Osteocyte (in vitro differentiated cells): ENCODE measurements at places on chromosomes 5 and 9. TPM values are rescaled to one million over a fixed set of nuclear protein-coding genes. Genes with fewer than 3 reads are reported as not detected.
A peak's percentile ranks its signal among the peaks of the same experiment; 100 is the strongest.

GRCh38 chr5:79173626-79174025 is 62.0 kb downstream of the BHMT start:
- no peak for DNase-seq

SLCO6A1 gene
- total RNA-seq = 0.65 and 0.78 TPM in 2 replicates

- DNase-seq = no peak
Measured at GRCh38 chr5:75274486-75274885, 37.8 kb upstream of the ANKRD31 start.

DNA sequence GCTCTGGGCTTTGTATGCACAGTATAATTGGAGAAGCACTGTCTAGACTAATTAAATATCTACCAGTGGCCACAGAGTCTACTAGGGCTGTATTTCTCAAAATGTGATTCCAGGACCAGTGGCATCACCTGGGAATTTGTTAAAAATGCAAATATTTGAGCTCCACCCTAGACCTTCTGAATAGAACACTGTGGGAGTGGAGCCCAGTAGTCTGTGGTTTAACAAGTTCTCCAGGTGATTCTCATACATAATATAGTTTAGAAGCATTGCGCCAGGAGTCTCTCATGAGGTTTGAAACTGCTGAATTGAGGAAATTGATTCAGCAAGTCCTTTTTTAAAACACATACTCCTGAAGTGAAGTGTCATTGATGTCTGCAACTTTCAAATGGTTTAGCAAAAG is 74.7 kb downstream of the FCHO2 start:
- DNase-seq = no peak

SPINK4 gene
- total RNA-seq = not detected in 2 replicates

ZNF484 gene
- 9.5 and 11.5 TPM in 2 replicates for total RNA-seq

DNA sequence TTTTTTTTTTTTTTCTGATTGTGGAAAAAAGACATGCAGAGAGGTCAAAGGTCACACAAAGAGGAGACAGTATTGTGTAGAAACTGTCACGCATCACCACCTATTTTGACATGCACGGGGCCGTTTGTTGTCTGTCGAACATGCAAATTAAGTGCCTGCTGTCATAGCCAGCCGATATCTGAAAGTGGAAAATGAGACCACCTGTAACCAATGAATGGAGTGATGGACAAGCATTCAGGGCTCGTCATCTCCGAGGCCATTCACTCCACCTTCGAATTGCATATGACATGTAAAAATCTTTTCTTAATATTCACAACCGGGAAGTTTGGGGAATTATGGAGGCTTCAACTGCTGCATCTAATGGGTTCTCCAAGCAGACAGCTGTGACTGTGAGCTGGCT is 512.2 kb upstream of the ADAMTS16 start:
- no peak for DNase-seq

DNA sequence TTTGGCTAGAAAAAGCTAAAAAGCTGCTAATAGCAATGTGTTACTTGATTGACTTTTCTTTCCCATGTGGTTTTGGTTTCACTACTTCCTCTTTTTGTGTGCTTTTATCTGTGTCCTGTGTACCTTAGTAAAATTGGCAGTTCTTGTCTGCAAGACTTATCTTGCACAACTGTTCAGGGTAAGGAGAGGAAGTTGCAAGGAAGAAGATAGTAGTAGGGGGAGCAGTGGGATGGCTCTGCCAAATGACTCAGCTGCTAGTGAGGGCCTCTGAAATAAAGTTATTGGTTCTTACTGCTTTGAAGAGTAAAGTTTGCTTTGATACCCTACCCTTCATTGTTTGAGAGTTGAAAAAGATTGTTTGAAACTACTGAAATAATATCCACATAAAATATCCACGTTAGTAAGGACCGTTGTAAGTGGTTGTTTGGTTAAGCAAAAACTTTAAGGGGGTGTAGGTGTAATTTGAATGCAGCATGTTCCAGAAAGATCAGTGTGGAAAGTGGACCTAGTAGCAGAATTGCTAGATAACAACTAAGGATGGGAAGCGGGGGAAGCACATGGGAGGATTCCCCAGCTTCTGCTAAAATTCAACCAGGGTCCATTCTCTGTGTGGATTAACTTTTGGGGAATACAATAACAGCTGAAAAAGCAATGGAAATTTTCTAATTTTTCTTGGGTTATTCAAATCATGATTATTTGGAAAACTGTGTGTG is 123.5 kb downstream of the SCAMP1 start:
- DNase-seq = no peak

DNA sequence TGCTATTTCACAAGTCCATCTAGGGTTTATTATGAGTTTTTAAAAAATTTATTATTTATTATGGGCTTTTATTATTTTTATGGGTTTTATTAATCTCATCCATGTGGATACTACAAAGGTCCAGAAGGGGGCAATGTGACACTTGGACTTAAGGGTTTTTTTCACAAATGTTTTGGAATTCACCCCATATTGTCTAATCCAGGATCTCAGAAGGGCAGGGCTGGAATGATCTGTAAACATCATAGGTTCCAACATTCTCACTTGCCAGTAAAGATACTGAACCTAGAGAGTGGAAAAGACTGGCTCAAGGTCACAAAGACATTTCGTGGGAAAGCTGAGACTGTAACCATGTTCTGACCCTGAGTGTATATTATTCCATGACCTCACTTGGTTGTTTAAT is 35.6 kb downstream of the NIM1K start:
- no peak for DNase-seq

DNA sequence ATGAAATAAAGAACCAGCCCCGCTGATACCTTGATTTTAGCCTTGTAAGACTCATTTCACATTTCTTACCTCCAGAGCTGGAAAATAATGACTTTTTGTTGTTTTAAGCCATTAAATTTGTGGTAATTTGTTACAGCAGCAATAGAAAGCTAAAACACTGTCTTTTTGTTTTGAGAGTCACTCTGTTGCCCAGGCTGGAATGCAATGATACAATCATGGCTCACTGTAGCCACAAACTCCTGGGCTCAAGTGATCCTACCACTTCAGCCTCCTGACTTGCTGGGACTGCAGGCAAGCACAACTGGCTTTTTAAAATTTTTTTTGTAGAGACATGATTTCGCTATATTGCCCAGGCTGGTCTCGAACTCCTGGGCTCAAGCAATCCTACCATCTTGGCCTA is 34.7 kb upstream of the MYO10 start:
- DNase-seq = no peak

CACFD1 gene
- total RNA-seq = 28.9 and 29.3 TPM in 2 replicates

GRCh38 chr5:149134778-149135500 is 6.4 kb upstream of the ABLIM3 start:
- no peak for DNase-seq

DNA sequence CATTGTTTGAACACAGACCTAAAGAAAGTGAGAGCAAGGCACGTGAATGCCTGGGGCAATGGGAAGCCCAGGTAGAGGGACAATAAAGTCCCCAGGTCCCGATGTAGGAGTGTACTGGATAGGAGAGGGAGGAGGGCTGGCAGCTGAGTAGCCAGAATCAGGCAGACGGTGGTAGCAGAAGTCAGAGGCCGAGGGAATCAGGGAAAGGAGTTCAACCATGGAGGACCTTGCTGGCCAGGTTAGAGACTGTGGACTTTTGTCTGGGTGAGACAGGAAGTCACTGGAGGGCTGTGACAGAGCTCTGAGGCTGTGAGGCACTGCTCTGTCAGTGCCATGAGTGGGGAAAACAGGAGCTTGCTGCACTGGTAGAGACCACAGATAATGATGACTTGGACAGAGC is 248.2 kb downstream of the EFNA5 start:
- DNase-seq = no peak

SLC34A1 gene
- total RNA-seq = not detected in 2 replicates

NR2F1-AS1 gene
- total RNA-seq = 40.9 and 42.8 TPM in 2 replicates

GRCh38 chr5:168531987-168532864 is 3.1 kb downstream of the FBLL1 start:
- no peak for DNase-seq

TRMT10B gene
- 9.7 and 10.8 TPM in 2 replicates for total RNA-seq

GRCh38 chr9:33614001-33614687 is 90.1 kb downstream of the ANKRD18B start:
- no peak for DNase-seq

DNA sequence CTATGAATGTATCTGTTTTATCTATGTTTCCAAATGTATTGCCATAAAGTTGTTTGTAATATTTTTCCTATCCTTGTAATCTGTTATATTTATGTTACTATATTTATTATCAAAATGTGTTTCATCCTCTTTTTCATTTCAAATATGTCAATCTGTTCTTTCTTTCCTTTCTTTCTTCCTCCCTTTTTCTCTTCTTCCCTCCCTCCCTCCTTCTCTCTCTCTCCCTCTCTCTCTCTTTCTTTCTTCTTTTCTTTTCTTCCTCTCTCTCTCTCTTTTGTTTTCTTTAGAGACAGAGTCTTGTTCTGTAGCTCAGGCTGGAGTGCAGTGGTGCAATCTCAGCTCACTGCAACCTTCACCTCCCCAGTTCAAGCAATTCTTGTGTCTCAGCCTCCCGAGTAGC is 91.3 kb downstream of the GTF3C4 start:
- DNase-seq = no peak

DNA sequence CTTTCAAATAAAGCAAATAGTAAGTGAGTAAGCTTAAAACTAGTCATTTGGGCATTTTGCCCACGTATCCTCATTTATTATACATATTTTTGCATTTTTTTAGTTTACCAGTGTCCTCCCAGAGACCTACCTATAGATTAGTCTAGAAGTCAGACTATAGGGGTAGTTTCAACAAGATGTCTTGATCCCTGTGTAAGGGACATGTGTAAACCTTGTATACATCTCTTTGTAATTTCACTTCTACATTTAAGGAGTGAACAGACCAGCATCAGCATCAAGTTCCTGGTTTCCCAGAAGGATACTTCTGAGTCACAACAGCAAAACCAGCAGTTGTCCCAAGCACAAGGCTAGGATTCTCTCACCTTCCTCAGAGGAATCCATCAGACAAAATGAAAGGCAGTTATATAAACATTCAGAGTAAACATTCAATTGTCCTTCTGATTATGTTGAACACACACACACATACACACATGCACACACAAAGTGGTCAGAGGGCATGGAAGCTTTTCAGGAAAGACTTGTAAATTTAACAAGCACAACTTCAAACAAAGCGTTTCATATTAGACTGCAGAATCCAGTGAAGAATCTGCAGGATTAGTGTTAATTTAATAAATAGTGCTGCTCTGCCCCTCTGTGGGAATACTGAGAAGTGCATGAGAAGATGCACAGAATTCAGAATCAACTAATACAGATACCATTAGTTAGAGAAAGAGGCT is 55.4 kb downstream of the HINT1 start:
- no peak for DNase-seq

PCDHB15 gene
- 4.3 and 4.4 TPM in 2 replicates for total RNA-seq

- DNase-seq = no peak
Measured at GRCh38 chr9:115395511-115396021, 277.6 kb upstream of the TNC start.

DNA sequence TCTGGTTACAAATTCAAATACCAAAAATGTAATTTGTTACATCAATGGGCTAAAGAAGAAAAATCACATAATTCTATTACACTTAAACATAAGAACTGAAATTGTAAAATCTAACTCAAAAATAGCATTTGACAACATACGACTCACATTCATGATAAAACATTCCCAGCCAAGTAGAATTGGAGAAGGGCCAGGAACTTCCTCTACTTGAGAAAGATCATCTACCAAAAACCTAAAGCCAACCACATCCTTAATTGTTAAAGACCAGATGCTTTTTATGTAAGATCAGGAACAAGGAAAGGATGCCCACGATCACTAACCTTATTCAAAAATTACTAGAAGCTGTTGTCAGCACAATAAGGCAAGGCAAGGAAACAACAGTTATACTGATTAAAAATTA is 1819.8 kb upstream of the C9orf72 start:
- DNase-seq = no peak

NRG2 gene
- total RNA-seq = 0.86 and 1.5 TPM in 2 replicates

OR1Q1 gene
- total RNA-seq = not detected in 2 replicates

CD180 gene
- not detected in 2 replicates for total RNA-seq

GRCh38 chr9:35558185-35558584 is 46.9 kb upstream of the TESK1 start:
- DNase-seq = no peak

- peak; percentile 76 for DNase-seq
Measured at GRCh38 chr9:137919095-137919465, 41.5 kb downstream of the CACNA1B start.

SMIM15 gene
- total RNA-seq = 53.0 and 53.1 TPM in 2 replicates

DNA sequence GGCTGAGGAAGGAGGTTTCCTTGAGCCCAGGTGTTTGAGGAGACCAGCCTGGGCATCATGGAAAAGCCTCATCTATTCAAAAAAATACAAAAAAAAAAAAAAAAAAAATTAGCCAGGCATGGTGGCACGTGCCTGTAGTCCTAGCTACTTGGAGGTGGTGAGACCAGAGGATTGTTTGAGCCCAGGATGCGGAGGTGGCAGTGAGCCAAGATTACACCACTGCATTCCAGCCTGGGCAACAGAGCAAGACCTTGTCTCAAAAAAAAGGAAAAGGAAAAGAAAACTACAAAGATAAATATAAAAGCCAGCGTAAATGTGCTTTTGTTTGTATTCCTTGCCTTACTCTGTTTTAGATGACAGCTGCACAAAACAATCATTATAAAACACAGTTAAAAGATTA is 2249.2 kb upstream of the C9orf72 start:
- no peak for DNase-seq

- DNase-seq = no peak
Measured at GRCh38 chr5:143338658-143339366, 64.7 kb downstream of the NR3C1 start.

DNA sequence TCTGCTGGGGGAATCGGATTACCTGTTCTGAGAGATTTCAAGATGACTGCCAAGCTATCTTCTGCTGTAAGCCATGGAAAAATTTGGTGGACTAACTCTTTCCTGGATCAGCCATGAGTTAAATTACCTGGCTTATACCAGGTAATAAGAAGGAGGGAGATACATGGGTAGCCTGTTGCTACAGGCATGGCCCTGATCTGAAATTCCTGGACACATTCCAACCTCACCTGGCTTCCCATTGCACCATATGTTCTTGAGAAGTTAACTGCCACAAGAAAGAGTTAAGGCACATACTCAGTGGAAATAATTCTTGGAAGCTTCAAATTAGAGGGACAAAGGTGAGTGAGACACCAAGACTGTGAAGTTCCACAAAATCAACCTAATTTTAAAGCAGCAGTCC is 371.3 kb downstream of the ACTL7B start:
- no peak for DNase-seq
